Renal pelvis (tissue), 12 donors: ENCODE measurements at places on chromosomes 2 and 18.

DNA sequence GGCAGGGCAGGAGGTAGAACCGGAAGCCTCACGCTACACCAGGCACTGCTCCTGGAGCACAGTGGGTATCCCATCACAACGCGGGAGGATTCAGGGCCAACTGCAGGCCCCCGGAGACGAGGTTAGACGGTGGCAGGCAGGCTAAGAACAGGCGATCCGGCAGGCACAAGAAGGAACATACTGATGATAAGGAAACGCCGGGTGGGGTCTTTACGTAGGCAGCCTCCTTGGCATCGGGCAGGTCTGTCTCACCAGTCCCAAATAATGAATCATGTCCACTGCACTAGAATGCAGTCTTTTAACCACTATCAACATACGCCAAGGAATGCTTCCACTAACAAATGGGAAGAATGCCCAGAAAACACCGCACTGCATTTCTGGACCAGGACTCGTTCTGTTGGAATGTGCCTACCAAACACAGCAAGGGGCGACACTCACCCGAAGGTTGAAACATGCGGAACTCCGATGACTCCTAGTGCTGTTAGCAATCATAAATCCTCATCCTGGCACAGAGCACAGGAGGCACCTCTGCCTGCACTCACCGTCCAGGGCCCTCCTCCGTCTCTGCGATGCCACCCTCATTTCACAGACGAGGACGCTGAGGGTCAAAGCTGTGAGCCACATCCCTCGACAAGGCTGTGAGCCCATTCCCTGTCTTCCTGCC, 35.2 kb downstream of the ZNF516 start:
- no peak for DNase-seq

DNA sequence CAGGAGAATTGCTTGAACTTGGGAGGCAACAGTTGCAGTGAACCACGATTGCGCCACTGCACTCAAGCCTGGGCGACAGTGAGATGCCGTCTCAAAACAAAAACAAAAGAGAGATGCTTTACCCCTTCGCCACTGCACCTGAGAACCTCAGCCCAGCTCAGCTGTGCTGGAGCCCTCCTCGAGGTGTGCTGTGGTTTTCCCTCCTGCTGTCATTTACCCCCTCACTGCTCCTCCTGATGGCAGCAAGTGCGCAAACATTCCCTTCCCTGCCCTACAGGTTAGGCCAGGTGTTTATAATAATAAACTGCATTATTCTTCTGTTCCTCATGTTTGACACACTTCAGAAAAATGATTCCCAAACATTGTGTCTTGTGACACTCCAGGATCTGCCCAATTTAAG, 8.4 kb downstream of the FBXO36 start:
- DNase-seq = no peak

- no peak for DNase-seq
Observed at GRCh38 chr2:14565666-14566065, 66.9 kb upstream of the LRATD1 start.

- no peak for DNase-seq
Observed at GRCh38 chr2:4445821-4446220, 742.4 kb downstream of the DCDC2C start.

- no peak for DNase-seq
Observed at GRCh38 chr2:83112858-83113257, 1346.2 kb downstream of the SUCLG1 start.

DNA sequence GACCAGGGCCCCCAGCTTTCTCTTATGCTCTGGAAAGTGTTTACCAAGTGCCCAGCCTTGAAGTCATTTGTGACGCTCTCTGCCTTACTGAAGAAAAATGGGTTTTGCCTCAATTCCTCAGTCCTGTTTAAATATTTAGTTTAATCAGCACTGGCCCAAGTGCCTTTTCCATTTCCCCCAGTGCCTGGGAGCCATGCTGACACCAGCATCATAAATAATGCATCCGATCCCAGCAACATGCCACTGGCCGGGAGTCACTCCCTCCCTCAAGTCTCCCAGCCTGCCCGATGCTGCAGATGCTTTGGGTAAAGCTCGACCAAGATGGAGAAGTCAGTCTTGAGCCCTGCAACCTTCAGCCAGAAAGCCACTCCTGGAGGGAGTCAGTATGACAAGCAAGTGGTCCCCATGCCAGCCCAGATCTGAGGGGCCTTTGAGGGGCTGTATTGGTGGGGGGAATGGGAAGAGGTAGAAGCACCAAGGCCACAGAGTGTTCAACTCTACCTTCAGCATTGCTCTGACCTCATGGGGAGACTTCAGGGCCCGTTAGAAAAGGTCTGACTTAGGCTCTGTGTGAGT, 12.0 kb upstream of the MTA3 start:
- no peak for DNase-seq

- no peak for DNase-seq
Observed at GRCh38 chr2:231597014-231597611, 4.4 kb downstream of the TEX44 start.

DNA sequence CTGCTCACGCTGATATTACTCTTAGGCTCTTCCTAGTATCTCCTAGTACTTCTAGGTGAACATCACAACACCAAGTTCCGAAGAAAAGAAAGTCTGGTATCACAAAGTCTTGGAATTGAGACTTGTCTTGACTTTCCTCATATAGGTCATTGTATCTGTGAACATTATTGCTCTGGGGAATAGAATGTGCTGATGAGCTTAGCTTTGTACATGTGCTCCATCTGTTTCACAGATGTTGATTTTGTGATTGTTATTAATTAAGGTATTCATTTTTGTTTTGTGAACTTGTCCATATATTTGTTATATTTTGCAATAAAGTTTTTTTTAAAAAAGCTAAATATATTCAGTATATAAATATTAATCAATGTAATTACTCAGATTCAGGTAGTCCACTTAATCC, 111.7 kb downstream of the BABAM2 start:
- DNase-seq = no peak

GRCh38 chr2:12257476-12257875, 459.3 kb upstream of the TRIB2 start:
- no peak for DNase-seq

DNA sequence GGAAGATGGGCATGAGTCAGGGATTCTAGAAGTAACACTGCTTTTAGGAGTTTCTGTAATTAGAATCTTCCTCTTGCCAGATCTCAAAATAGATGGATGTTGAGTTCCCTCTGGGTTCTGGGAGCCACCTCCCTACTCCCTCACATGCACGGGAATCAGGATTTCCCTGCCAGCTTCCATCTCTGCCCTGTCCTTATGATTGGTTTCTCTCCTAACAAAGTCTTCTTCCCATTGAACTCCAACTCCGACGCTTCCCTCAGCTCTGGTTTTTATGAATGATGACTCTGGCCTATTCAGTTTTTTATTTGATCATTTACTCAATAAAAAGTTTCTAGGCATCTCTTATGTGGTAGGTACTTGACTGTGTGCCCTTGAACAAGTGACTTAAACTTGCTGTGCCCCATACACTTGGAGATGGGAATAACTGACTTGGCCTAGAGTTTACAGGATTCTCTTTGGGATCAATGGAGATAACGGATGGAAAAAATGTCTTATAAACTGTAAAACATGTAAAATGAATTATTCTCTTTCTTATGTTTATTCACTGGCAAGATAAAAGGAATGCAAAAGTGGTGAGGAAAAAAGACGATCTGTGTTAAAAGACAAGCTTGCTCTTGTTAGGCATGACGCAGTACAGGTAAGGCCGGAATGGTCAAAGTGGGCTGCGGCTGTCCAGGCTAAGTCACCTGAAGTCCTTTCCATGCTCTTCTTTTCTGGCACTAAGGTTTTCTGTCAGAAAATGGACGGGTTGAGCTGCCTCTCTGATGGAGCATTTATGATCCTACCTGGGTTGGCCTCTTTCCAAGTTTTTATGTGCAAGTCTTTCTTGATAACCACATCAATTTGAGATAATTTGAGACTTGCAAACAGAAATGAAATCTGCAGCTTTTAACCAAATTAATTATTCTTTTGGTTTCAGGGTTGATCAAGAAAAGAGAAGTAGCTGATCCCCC, 199.6 kb downstream of the MYCN start:
- DNase-seq = no peak

GRCh38 chr2:23433282-23433681, 48.3 kb downstream of the KLHL29 start:
- no peak for DNase-seq

GRCh38 chr18:24497031-24497754, 36.8 kb downstream of the HRH4 start:
- DNase-seq = no peak

DNA sequence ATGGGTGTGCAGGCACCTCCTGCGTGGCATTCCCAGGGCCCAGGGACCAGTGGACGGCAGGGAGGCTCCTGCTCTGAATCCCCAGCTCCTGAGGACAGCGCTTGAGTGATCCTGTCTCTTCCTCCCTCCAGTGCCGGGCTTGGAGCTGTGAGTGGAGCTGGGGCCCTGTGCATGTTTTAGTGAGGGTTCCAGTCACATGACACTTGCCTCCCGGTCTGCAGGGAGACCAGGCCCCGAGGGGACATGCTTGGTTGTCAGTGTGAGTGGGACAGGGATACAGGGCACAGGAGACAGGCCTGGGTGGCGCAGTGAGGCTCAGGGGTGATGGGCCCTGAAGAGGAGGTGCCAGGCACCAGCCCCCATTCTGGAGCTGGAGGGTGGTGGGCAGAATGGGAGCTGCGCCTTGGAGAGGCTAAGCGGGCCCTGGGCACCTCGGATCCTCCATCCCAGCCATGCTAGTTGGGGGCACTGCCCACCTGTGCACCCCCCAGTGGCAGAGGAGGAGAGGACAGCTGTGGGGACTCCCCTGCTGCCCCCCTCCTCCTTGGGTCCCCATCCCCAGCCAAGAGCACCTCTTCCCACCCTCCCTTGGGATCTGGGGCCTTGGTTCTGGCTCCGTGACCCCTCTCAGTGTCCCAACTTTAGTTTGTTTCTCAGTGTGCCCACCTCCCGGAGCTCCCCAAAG, 12.0 kb downstream of the ARHGEF4 start:
- no peak for DNase-seq

- DNase-seq = peak; percentile 7
Observed at GRCh38 chr2:138516030-138516704, 14.6 kb downstream of the SPOPL start.

DNA sequence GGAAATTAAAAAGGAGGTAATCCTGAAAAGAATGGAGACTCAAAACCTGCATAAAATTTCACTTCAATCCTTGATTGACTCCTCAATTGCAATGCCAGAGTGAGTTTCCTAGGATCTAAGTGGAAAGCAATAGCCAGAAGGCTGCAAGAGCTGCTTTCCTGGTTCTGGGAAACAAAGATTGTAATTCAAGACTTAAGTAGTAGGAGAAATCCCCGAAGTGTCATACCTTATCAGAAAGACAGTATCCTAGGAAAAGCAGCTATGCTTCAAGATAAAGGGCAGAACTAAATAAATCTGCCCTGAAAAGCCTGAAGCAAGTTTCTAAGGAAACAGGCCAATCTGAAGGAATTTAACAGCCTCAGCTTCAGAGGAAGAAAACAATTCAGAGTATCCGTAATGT, 390.2 kb downstream of the DSC3 start:
- DNase-seq = peak; percentile 7

- no peak for DNase-seq
Observed at GRCh38 chr2:965640-966147, 15.0 kb downstream of the SNTG2 start.

DNA sequence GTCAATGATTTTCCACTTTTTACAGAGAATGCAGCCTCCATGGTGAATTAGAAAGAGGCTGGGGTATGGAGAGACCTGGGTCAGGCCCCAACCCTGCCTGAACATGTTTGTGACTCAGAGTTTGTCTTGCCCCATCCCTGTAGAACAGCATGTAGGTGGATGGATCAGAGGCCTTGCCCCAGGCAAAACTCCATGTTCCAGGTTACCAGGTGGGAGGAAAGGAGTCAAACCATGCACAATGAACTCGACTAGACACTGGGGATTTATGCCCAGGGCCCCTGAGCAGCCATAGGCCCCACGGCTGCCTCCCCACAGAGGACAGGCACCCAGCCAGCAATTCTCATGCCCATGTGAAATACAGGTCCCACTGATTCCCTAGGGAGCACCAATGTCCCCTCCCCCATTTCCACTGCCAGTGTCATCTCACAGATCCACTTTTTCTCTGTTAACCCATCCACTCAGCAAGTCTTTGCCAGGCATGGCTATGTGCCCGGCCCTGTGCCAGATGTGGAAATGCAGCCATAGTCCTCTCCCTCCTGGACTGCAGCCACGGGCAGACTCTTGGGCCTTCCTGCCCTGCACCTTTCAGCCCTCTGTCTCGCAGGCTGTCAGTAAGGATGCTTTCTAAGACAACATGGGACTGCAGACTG, 737.8 kb upstream of the HS6ST1 start:
- DNase-seq = no peak

- DNase-seq = no peak
Observed at GRCh38 chr18:60044290-60045006, 144.7 kb downstream of the PMAIP1 start.

- DNase-seq = no peak
Observed at GRCh38 chr2:207160115-207160514, 5.6 kb downstream of the KLF7 start.

DNA sequence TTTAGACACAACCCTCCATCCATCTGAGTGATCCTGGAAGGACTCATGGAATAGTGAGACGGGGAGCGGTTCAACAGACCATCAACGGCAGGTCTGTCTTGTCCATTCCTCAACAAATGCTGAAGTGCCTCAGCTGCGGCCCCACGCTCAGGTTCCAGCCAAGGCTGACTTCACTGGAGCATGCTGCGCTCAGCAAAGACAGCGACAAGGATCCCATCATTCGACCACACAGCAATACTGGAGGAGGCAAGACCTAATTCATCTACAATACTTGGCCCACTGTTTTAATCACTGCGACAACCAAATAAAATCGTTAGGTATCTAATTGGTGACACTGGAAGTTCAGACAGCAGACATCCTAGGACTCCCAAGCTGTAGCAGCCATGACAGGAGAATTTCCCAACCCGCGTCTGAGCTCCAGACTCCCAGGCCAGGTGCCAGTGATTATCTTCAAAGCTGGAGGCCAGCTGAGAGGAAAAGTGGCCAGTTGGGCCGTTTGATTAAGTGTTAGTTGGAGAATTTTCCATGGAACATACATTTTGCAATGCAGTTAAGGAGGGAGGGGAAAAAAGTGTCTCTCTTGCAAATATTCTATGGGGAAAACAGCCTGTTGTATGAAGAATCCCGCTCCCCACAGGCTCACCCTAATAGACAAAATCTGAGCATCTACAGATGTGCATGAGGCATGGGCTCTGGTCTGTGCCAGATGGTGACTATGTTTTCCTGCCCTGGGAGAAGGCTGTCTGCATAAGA, 92.5 kb upstream of the SLC35G4 start:
- no peak for DNase-seq

DNA sequence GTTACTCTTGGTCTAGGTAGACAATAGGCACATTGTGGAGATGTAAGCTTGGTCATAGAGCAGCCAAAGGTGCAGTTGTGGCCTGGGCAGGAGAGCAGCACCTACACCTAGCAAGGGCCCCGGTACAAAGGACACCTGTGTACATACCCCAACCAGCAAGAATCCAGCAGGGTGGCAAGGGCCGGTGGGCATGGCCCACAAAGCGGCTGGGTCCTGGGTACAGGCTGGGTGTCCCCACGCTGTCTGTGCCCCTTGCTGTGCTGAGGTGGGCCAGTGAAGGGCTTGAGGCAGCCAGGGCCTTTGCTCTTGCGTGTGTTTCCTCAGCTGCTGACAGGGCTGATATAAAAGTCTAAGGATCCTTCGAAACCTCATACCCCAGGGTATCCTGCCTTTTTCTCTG, 501.8 kb downstream of the EIPR1 start:
- DNase-seq = no peak

GRCh38 chr18:3449512-3450011, 410 bp upstream of the TGIF1 start:
- DNase-seq = peak; percentile 78
